ENCODE measurements at places on chromosomes 7 and 10.

- DNase-seq: peak; percentile 17
These were observed 70.0 kb downstream of the CAMK1D start for GRCh38 chr10:12419262-12419847.

GRCh38 chr7:133947458-133948254 is 179.5 kb upstream of the LRGUK start:
- no peak for DNase-seq

- no peak for DNase-seq
These were observed 18.1 kb downstream of the CHAT start for GRCh38 chr10:49631975-49632374.

GRCh38 chr7:6443372-6443941 is 4.3 kb downstream of the DAGLB start:
- DNase-seq: no peak

GRCh38 chr10:94217411-94217810 is 145.3 kb downstream of the NOC3L start:
- DNase-seq: no peak

DNA sequence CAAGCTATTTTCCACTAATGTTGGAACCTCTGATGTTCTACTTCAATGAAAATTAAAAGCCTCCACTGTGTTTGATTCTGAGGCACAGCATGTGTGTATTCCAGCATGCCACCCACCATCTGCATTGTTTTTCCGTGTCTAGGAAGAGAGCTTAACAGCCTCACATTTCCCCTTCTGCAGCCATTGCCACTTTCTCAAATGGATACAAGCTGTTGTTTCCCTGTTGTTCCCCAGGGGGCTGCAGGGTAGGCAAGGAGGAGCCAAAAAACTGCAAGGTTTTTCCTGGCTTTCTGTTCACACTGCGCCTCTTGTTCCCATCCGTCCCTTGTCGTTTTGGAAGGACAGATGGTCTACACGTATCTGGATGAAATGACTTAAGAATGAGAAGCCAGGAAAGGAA is 72.3 kb upstream of the DNAJB12 start:
- no peak for DNase-seq

GRCh38 chr7:101250324-101250723 is 5.4 kb upstream of the FIS1 start:
- DNase-seq: no peak

DNA sequence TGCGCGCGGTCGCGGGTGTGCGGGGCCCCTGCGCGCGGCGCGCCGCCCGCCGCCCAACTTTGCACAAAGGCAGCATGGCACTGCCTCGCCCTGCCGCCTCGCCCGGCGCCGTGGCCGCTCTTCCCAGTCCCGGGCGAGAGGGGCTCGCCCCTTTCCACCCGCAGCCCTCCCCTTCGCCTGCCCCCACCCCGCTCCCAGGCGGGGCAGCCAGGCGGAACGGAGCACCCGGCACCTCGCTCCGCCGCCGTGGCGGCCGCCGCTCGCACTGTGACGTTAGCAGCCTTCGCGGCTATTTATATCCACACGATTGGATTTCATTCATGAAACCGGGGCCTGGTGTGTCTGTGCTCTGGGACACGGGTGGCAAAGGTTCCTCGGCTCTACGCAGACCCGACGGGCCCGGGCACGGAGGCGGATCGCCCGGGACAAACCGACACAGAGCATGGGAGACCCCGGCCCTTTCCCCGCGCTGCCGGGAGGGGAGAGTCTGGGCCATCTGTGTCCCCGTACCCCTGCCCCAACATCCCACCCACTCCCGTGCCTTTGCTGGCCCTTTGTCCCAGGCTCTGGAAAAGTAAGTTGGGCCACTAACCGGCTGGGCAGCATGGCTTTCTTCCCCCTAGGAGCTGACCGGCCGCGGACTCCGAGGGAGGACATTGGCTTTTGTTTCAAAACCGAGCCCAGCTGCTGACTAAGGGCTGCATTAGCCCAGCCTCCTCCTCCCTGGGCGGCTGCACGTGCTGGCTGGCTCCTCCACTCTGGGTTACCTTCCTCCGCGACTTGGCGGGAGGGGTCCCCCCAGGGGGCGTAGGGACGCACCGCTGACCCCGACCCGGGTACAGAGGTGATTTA is at the start of gene RHOBTB1:
Gene RHOBTB1, minus strand, starts transcription at position 128 of the 852 bp plus-strand sequence. CDS start 32,643 bp downstream, outside the sequence.
- peak; percentile 12 for DNase-seq

DNA sequence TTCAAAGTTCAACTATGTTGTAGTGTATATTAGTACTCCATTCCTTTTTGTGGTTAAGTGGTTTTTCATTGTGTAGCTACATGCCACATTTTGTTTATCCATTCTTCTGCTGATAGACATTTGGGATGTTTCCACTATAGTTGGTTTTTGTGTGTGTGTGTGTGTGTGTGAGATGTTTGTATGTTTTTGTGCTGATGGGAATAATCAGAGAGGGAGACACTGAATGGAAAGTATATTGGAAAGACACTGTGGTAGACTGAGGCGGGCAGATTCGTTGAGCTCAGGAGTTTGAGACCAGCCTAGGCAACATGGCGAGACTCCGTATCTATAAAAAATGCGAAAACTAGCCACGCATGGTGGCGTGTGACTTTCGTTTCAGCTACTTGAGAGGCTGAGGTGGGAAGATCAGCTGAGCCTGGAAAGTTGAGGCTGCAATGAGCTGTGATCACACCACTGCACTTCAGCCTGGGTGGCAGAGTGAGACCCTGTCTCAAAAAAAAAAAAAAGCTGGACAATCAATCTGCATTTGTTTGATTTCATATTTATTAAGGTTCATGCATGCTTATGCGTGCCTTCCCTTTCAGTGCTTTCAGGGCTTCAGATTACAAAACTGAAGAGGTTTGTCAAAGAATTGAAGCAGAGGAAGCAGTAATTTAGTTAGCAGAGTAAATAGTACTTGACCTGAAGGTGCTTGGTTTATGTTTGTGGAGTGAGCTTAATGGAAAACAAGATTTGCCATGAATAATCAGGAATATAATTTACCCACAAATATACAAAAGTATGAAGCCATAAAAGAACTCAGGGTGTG is 14.7 kb downstream of the SEC24C start:
- no peak for DNase-seq

GRCh38 chr10:49679480-49679893 is at the start of gene C10orf53:
Gene C10orf53, plus strand, starts transcription at chr10:49679651. Its CDS starts 47 bp downstream, at chr10:49679698.
- no peak for DNase-seq

GRCh38 chr10:127195571-127196281 is 665 bp downstream of the INSYN2A start:
- DNase-seq: no peak

DNA sequence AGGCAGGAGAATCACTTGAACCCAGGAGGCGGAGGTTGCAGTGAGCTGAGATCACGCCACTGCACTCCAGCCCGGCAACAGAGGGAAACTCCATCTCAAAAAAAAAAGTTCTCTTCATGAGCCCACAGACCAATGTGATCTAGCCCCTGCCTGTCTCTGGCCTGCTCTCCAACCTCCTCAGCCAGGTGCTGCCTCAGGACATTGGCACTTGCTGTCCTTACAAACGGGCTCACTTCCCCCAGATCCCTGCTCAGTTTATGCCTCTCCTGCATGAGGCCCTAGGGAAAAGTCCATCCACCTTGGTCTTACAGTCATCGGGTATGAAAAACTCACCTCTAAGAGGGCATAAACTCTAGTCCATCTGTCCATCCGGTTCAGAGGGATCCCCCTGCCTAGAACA is 32.5 kb downstream of the TNS3 start:
- DNase-seq: no peak

DNA sequence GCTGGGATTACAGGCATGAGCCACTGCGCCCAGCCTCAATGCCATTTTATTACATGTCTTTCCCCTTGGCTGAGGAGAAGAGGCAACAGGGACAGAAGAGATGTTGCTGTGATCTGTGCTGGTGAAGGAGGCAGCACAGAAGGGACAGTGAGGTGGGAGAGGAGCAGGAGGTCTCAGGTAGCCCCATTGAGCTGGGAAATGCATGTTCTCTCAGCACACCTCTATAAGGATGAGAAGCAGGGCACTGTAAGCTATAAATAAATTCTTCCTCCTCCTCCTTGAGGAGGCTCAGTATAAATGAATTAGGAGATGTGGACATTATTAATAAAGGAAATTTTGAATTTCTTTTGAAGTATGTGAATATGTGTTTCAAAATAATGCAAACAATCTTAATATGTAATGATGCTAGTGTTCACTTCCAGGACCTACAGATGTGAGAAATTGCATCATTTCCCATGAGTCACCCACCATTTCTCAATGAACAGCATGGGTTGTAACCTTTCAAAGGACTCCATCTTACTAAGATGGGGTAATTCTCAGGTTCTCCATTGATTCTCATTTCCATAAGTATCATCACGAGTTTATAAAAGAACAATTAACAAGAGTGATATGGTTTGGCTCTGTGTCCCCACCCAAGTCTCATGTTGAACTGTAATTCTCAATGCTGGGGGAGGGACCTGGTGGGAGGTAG is 88.9 kb upstream of the ODAD2 start:
- DNase-seq: no peak

DNA sequence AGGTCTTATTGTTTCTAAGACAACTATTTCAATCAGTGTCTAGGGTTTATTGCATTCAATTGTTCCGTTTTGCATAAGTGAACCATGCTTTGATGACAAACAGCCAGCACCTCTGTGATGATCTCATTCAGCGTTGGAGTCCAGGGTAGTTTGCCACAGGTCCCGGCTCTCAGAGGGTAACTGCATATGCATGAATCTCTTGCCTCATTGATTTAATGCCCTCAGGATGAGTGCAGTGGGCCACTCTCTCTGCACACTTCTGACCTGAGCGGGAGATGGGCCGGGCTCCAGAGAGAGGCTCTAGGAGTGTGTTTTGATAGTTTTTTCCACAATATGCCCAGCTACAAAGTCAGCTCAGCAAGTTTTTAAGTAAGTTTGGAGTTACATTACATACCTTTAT is 83.9 kb downstream of the HECW1 start:
- no peak for DNase-seq

DNA sequence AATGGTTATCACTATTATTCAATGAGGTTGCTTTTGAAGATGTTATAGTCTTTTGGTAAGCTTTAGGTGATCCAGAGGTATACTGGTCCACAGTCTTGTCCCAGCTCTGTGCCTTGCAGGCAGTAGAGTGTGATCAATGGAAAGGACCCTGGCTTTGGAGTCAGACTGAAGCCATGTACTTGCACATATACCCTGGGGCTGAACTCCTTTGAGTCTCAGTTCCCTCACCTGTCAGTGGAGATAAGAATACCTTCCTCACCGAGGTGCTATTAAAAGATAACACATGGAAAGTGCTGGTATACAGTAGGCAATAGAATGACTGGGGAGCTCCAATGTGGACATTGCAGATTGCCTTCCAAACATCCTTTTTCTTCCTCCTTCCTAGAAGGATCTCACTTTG is 16.0 kb upstream of the PDLIM1 start:
- no peak for DNase-seq

GRCh38 chr10:112960151-112960681 is 10.2 kb downstream of the TCF7L2 start:
- no peak for DNase-seq

DNA sequence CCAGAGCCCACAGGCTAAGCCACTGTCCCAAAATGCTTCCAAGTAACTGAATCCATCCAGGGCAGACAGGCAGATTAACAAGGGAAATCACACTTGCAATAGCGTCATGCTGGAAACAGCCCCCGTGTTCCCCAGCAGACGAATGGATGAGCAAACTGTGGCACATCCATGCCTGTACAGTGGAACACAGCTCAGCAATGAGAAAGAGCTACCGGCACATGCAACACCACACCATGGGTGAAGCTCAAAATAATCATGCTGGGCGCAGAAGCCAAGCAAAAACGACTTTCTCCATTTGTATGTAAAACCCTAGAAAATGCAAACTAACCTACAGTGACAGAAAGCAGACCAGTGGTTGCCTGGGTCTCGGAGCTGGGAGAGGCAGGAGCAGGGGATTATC is 153.1 kb downstream of the SLIT1 start:
- DNase-seq: no peak

All from T follicular helper cell (primary cell).